ENCODE measurements at places on chromosomes 12 and 14. TPM values are rescaled to one million over a fixed set of nuclear protein-coding genes. Genes with fewer than 3 reads are reported as not detected.

GRCh38 chr14:93142854-93143652, 27.3 kb upstream of the ITPK1 start:
- H3K27ac ChIP-seq = no peak overlapping the region
- no peak overlapping the region for H3K4me3 ChIP-seq

GRCh38 chr12:449203-449602, 10.5 kb upstream of the B4GALNT3 start:
- H3K27ac ChIP-seq = no peak overlapping the region
- H3K4me3 ChIP-seq = no peak overlapping the region
- H3K4me1 ChIP-seq = no peaks in the 10 kb centered on the region

- DNase-seq = no peak
- no peaks in the 10 kb centered on the region for H3K27me3 ChIP-seq
- no peaks in the 10 kb centered on the region for H3K36me3 ChIP-seq
- peak overlapping the region; percentile 39 for H3K4me3 ChIP-seq
- no peaks in the 10 kb centered on the region for H3K4me1 ChIP-seq
These were observed 1.3 kb downstream of the GPR65 start for GRCh38 chr14:88005978-88006851.

- H3K27me3 ChIP-seq = no peaks in the 10 kb centered on the region
- peak overlapping the region; percentile 81 for H3K27ac ChIP-seq
- DNase-seq = peak; percentile 97
These were observed 431 bp upstream of the RHOJ start for GRCh38 chr14:63203618-63204406.

DNA sequence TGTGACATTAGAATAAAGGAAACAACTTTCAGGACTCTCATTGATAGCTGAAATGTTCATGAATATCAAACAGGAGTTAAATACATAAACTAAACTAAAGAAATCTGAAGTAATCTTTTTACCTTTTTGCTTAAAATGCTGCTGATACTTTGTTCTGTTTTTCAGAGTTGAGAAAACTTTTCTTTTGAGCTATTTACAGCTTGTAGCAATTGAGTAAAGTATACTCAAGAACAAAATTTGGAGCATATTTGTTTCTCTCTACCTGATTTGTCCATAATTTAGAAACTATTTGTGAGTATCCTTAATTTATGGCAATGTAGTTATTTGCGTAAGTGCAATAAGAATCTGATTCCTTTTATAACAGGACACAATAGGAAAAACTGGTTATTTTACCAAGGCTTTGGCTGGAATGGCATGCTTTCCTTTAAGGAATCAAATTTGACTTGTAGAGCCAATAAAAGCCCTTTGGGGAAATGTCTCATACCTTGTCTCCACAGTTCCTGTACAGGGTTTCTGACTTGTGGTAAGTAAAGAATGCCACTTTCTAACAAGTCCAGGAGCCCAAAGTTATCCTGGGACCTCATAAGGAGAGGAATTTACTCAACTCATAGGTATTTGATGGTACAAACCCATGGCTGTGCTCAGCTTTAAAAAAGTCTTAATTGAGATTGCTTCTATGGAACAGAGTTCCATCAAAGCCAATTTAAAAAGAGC, 195.7 kb downstream of the TMEM117 start:
- no peaks in the 10 kb centered on the region for H3K4me1 ChIP-seq
- H3K4me3 ChIP-seq = no peak overlapping the region
- DNase-seq = no peak
- H3K27me3 ChIP-seq = no peaks in the 10 kb centered on the region
- no peak overlapping the region for H3K27ac ChIP-seq

DNA sequence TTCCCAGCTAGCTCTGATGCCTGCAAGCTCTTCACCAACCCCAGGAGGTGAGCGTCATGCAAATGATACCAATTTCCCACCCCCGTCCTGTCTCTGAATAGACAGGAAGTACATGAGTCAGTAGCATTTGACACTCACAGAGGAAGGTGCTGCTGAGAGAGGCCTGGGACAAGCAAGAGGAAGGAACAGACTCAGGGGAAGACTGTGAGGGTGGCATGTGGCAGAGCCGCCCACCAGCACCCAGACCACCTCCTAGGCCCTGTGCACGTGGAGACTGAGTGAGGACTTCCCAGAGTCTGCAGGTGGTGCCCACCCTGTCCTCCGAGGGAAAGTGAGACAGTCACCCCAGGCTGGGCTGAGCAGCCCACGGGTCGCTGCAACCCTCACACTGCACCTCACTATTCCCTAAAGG, 199.5 kb upstream of the SFSWAP start:
- H3K36me3 ChIP-seq = no peaks in the 10 kb centered on the region
- no peaks in the 10 kb centered on the region for H3K4me1 ChIP-seq

DNA sequence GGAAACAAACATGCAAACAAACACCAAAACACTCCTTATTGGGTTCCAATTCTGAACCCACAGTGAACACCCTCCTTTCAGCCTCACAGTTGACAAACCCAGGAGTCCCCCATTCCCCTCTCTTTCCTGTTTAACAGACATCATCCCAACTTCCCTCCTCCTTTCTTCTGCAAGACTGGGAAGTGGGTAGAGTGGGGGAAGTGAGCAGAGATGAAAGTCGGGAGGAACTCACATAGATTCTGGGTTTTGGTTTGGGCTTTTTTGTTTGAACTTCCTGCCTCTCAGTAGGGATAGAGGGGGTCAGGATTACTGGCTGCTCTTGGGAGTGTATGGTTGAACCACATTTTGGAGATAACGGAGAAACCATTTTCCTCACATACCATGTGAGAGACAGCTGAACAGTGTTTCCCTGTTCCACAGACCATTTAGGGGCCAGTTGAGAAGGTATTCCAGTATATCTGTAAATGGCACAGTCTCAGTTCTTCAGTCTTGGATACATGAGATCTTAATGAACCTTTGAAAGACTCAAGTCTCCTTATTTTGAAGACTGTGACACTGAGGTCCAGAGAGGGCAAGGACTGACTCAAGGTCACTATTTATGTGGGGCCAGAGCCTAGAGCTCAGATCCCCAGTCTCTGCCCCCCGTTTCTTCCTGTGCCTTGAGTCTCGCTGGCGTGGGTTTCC, 3.9 kb upstream of the GPR84 start:
- DNase-seq = no peak
- H3K27ac ChIP-seq = no peak overlapping the region
- no peaks in the 10 kb centered on the region for H3K36me3 ChIP-seq
- H3K27me3 ChIP-seq = no peaks in the 10 kb centered on the region

GRCh38 chr12:76813265-76813664, 49.4 kb downstream of the ZDHHC17 start:
- H3K27me3 ChIP-seq = no peaks in the 10 kb centered on the region
- no peak overlapping the region for H3K27ac ChIP-seq
- H3K36me3 ChIP-seq = no peaks in the 10 kb centered on the region
- H3K4me3 ChIP-seq = no peak overlapping the region
- H3K4me1 ChIP-seq = no peaks in the 10 kb centered on the region

GRCh38 chr12:76282744-76283143, 65.5 kb downstream of the BBS10 start:
- no peak overlapping the region for H3K27ac ChIP-seq
- H3K27me3 ChIP-seq = no peaks in the 10 kb centered on the region
- H3K4me3 ChIP-seq = no peak overlapping the region

DNA sequence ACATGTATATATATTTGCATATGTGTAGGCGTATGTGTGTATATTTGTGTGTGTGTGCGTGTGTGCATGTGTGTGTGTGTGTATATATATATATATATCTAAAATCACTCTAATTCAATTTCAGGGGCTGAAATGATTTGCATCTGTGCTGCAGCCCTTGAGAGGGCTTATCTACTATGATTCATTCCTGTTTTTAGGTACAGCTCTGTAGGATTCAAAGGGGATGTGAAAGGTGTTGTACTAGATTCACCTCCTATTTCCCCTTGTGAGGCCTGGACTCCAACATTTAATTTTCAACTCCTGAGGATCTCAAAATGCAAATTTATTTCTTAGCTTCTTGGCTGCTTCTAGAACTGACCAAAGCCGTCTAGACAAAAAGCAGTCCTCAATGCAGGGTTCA, 11.1 kb downstream of the ERP27 start:
- no peak overlapping the region for H3K4me3 ChIP-seq
- H3K27me3 ChIP-seq = no peaks in the 10 kb centered on the region
- DNase-seq = no peak
- H3K4me1 ChIP-seq = no peaks in the 10 kb centered on the region
- no peak overlapping the region for H3K27ac ChIP-seq

DNA sequence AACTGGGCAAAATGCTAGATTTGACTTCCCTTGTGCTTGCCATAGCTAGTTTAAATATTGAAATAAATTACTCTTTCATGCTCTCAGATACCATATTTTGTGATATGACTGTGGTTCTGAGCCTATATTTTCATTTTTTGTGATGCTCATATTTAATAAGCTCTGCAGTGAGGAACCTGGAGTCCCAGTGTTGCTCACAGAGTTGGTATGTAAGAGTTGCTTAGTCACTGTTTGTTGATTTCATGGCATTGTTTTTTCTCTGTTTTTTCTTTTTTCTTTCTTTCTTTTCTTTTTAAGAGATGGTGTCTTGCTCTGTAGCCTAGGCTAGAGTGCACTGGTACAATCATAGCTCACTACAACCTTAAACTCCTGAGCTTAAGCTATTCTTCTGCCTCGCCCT, 750.5 kb upstream of the TMEM132C start:
- H3K27me3 ChIP-seq = no peaks in the 10 kb centered on the region
- H3K4me3 ChIP-seq = no peak overlapping the region
- DNase-seq = no peak
- H3K27ac ChIP-seq = no peak overlapping the region
- H3K4me1 ChIP-seq = no peaks in the 10 kb centered on the region
- H3K36me3 ChIP-seq = no peaks in the 10 kb centered on the region

DNA sequence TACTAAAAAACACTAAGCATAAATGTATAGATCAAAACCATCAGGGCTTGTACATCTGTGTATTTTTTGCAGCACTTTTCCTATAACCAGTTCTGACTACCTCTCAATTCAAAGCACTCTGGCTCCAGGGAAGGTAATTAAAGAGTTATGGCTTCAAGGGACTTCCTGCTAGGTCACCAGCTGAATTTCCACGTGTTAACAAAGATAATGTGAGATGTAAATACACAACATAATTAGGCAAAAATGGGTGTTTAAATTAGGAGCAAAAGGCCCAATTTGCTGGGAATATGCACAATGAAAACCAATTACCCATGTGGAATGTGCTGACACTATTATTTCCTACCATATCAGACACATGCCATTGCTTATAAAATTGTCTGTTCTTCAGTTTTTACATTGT, 513.4 kb upstream of the FLRT2 start:
- H3K4me1 ChIP-seq = no peaks in the 10 kb centered on the region
- DNase-seq = no peak
- H3K4me3 ChIP-seq = no peak overlapping the region

DNA sequence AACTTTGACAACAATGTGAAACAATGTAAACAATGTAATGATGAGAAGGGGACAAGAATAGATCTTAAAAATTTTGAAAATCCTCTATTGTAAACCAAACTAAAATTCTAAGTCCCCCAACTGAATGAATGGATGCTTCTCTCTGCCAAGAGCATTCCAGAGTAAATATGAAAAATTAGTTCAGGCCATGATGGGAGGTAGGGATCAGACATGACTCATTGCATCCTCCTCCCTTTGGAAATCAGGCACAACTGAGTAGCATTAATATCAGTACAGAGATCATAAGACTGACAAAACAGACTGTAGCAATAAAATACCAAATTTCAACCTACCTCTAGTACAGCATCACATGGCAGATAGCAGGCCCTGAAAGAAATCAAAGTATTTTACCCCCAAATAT, 559.9 kb downstream of the C12orf50 start:
- H3K27ac ChIP-seq = no peak overlapping the region
- no peaks in the 10 kb centered on the region for H3K27me3 ChIP-seq
- no peaks in the 10 kb centered on the region for H3K36me3 ChIP-seq
- no peak overlapping the region for H3K4me3 ChIP-seq
- no peak for DNase-seq

DNA sequence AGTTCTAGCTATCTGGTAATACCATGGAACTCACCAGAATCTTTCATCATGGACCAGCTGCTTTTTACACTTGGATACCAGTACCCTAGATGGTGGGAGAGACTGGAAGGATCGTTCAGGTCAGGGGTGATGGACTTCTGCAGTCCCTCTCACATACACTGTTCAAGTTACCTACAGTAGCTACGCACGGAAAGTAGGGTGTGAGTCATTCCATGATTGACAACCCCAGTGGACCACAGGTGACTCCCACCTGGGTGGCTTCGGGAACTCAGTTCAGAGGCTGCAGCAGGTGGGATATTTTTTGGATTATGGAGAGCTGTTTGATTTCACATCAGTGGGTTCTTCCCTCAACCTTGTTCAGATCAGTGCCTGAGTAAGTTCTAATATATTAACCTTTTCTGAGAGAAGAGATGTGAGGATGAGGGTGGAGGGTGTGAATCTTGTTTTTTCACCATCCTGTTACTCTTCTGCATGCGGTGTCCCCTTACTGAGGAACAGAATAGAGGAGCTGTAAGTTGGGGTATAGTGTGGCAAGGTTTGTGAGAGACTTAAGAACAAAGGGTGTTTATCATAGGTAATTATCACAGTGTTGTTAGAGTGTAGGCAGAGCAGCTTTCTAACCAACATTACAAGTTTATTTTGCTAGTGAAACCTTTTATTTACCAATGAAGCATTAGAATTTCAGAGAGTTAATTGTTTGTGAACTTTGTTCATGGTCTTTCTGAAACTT, 39.6 kb downstream of the PRKCH start:
- no peak overlapping the region for H3K4me3 ChIP-seq
- no peaks in the 10 kb centered on the region for H3K4me1 ChIP-seq
- H3K36me3 ChIP-seq = no peaks in the 10 kb centered on the region
- DNase-seq = no peak
- no peaks in the 10 kb centered on the region for H3K27me3 ChIP-seq
- H3K27ac ChIP-seq = no peak overlapping the region

- H3K27ac ChIP-seq = peak within 1 kb of the TSS; percentile 49
- no peaks in the 10 kb centered on the region for H3K4me1 ChIP-seq
- H3K4me3 ChIP-seq = peak within 1 kb of the TSS; percentile 80
- no peaks in the 10 kb centered on the region for H3K27me3 ChIP-seq
- H3K36me3 ChIP-seq = no peaks in the 10 kb centered on the region
These were observed at the start of gene GPR135 for GRCh38 chr14:59465316-59466135. TSS of gene GPR135 (minus strand) at chr14:59465380. CDS start at chr14:59465226, 154 bp downstream.

- no peak overlapping the region for H3K4me3 ChIP-seq
- peaks cover 3% of the 10 kb centered on the region for H3K4me1 ChIP-seq
- DNase-seq = no peak
- no peaks in the 10 kb centered on the region for H3K36me3 ChIP-seq
- no peaks in the 10 kb centered on the region for H3K27me3 ChIP-seq
These were observed 10.2 kb downstream of the FBXO34 start for GRCh38 chr14:55281316-55281839.

- peaks cover 32% of the 10 kb centered on the region for H3K4me1 ChIP-seq
- H3K27me3 ChIP-seq = no peaks in the 10 kb centered on the region
- DNase-seq = peak; percentile 84
- peaks cover 29% of the 10 kb centered on the region for H3K36me3 ChIP-seq
- peak overlapping the region; percentile 82 for H3K4me3 ChIP-seq
These were observed 1.1 kb upstream of the MBD6 start for GRCh38 chr12:57521525-57522010.

MIP gene
- not detected for polyA plus RNA-seq

SOAT2 gene
- polyA plus RNA-seq = 0.26 TPM

DYRK4 gene
- polyA plus RNA-seq = 49.0 TPM

MGST1 gene
- 350 TPM for polyA plus RNA-seq

NIN gene
- polyA plus RNA-seq = 3.6 TPM

COPZ1 gene
- polyA plus RNA-seq = 181 TPM

HPD gene
- 393 TPM for polyA plus RNA-seq

NRXN3 gene
- polyA plus RNA-seq = 1.5 TPM

COPS7A gene
- polyA plus RNA-seq = 94.1 TPM
